Activated T-helper 17 cell treated with anti-CD3 and anti-CD28 coated beads, Interleukin-2, amount 50 U/mL, for 72 hours (primary cell): ENCODE measurements at places on chromosomes 12 and 14.

DNA sequence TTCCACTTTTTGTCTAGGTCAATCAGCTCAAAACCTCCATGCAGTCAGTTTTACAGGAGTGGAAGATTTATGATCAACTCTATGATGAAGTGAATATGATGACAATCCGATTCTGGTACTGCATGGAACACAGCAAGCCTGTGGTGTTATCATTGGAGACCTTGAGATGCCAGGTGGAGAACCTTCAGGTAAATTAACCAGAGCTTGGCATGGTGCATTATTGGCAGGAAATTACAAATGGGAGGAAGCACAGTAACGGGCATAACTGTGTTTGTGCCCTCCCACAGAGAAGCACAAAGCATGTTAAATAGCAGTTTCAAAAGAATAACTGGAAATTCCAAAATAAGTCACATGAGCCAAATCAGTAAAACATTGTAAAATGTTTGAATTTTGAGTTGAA is 135.6 kb downstream of the ESR2 start:
- ATAC-seq: no peak

DNA sequence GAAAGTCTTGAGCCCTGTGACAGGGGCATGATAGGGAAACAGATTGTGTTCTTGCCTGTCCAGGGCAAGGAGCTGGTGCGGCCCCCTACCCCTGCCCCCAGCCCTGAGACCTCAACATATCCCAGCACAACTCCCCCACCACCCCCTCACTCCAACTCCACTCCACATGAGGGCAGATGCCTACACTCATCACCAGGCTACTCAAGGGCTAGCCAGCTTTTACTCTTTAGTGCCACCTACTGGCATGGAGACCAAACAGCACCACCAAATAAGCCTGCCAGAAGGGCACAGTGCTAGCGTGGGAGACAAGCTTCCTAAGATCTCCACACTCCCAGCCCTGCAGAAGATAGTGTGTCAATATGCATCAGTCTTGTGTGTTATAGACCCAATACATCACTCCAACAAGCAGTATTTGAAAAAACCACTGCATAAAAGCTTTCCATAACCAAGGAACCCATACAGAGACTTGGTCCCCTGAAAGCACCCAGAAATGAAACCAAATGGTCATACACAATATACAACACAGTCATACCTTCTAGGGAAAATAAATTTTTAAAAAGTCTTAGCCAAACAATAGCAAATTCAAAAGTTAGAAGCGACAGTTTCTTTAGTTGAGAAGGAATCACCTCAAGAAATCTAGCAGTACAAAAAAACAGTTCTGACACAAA is 154.4 kb downstream of the KCNK10 start:
- peak; percentile 83 for ATAC-seq

DNA sequence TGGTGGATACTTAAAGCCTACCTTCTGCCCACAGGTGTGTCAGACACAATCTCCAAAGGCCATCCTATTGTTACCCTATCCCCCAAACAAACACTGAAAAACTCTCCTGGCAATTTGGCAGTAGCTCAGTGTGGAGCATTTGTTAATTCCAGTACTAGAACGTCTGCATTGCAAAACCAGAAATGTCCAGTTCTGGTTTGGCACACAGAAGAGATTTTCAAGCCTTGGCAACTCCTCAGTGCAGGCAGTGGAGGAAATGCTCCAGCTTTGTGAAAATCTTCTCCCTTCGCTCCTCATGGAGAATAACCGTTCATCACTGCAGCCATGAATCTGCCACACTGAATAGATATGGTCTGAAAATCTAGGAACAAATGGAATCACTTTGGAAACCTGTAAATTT is 5.3 kb upstream of the SOCS2 start:
- ATAC-seq: no peak

GRCh38 chr12:124422570-124423523 is 128.0 kb downstream of the RFLNA start:
- ATAC-seq: no peak

DNA sequence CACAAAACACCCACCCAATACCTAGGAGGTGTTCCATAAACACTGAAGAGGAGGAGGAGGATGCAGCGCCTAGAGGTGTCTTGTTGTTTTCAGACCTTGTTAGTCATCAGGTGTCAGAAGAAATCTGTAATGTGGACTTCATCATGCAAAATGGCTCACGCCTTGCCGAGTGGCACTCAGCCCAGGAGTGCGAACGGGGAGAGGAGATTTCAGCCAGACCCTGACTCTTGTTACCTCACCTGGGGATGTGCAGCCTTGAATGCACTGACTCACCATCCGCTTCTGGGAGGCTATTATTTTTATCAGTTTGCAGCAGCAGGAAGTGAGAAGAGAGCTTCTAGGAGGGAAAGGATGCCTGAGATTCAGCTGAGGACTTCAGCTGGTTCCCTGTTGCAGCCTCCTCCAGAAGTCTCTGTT is 48.2 kb upstream of the PLXNC1 start:
- peak; percentile 25 for ATAC-seq

GRCh38 chr14:97641827-97642226 is 844.6 kb downstream of the VRK1 start:
- ATAC-seq: peak; percentile 32

- ATAC-seq: no peak
Measured at GRCh38 chr12:110849748-110850403, 3.1 kb downstream of the CCDC63 start.

DNA sequence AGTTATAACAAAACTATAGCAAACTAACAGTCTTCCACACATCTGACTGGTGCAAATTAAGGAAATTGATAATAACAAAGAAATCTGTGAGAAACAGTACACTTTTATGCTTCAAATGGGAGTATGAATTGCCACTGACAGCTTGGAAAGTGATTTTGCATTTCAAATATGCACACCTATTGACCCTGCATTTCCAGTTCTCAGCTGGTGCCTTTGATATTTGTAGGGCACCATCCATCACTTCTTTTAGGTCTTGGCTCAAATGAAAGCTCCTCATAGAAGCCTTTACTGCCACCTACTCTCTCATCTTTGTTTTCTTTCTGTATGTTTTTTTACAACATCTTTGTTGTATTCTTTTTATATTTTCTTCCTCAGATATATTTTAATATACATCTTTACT is 125.1 kb downstream of the ST8SIA1 start:
- ATAC-seq: no peak

GRCh38 chr12:76332606-76333005 is 15.6 kb downstream of the BBS10 start:
- no peak for ATAC-seq

GRCh38 chr14:28584951-28585350 is 181.6 kb upstream of the FOXG1 start:
- ATAC-seq: no peak

DNA sequence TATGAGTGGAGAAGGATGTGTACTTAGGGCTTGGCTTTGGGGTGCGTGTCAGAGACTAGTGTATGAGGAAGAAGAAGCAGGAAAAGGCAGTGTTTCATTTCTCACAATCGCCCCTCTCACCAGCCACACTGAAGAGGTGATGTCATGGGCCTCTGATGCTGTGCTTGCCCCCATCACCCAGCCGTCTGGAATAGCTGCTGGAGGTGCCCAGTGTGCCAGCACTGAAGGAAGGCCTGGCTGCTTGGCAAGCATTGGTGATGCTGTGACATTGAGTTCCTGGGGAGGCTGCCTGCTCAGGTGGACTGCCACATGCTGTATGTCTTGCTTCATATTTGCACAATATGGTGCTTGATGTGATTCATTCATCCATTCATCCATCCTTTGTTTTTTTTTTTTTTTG is 56.2 kb downstream of the CRADD start:
- peak; percentile 60 for ATAC-seq

DNA sequence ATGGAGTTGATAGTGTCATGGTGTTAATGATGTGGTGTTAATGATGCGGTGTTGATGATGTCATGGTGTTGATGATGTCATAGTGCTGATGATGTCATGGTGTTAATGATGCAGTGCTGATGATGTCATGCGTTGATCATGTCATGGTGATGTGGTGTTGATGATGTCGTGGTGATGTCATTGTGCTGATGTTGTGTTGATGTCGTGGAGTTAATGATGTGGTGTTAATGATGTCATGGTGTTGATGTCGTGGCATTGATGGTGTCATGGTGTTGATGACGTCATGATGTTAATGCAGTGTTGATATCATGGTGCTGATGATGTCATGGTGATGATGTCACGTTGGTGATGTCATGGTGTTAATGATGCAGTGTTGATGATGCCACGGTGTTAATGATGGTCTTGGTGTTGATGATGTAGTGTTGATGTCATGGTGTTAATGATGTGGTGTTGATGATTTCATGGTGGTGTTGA is 49.1 kb upstream of the RIMBP2 start:
- no peak for ATAC-seq

DNA sequence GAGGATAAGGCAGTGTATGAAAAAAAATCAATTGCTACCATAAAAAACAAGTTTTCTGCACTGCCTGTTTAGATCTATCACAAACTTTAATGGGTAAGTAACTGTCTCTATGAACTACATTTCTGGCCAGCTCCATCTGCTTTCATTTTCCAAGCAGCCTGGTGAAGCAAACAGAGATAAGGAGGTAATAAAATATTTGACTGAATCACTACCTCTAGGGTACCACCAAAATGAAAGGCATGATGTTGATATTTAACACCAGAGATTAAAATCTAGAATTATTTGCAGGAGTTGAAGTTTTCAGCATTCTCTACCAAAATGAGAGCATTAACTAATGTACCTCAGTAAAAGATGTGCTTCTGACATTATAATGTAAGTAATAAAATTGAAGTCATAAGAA is 863.5 kb upstream of the MGAT4C start:
- no peak for ATAC-seq

DNA sequence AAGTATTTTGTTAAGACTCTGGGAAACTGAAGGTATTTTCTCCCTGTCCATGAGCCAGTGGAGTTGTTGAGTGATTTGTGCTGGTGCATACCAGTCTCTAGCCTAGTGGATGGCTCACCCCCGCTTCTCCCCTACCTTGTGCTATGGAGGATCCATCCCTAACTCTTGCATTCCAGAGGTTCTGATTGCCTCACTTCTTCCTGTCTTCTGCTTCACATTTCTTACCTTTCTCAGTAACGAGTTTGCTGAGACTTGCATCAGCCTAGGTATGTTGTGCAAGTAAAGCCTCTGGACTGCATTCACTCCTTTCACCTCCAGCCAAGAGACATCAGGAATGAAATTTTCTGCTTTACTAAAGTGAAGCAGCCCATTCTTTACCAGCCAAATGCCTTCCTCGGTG is 391.6 kb downstream of the ZFP36L1 start:
- ATAC-seq: no peak

DNA sequence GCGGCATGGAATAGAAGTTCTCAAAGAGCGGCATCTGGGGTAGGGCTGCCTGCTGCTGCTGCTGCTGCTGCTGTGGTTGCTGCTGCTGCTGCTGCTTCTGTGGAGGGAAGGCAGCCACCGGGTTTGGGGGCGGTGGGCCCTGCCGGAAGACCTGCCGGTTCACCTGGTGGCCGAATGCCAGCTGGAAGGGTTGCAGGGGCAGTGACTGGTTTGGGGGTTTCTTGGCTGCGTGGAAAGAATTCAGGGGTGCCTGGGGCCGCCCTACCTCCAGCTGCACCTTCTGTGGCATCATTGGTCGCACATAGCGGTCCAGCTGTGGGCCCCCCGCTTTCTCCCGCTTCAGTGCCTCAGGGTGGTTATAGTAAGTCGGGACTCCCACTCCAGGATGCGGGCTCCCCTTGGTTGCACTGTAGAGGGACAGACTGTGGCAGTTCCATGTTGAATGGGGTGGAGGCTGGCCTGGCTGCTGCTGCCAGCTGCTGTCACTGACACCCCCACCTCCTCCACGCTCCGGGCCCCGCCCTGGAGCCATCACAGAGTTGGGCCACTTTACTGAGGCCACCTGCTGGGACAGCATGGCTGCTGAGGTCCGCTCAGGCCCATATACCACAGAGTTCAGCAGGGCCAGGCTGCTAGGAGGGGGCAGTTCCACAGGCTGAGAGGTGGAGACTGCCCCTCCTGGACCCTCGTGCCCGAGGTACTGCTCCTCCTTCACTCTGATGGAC is 25.2 kb upstream of the PNMA1 start:
- no peak for ATAC-seq

DNA sequence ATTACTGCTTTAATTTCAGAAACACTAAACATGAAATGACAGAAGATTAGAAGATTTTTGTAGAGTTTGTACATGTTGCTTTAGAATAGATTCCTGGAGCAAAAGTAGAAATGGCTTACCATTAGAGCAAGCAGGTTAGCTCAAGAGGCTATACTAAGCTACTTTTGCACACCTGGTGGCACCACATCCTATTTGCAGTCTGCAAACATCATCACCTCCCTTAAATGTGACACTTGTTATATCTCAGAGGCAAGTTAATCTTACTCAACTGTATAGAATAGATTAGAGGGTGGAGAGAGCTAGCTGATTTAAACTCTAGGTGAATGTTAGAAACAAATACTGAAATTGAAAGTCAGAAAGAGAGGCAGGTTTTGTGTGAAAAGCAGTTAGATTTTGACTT is 30.7 kb upstream of the OR4E1 start:
- peak; percentile 48 for ATAC-seq

- no peak for ATAC-seq
Measured at GRCh38 chr14:96352708-96353107, 10.4 kb downstream of the ATG2B start.

DNA sequence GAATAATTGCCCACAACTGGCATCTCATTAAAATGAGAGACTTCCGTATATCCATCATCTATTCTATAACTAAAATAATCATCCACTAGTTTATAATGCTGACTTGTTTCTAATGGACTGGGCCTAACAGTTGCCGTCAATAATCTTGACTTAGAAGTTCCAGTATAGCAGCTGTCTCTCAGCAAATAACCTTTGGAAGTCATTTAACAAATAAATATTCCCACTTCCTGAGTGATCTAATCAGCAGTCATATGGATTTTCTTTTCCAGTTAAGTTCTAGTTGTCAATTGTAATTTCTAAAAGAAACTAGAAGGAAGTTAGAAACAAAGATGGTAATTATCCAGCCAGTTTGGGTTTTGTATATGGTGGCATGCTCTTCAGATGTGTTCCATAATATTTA is 177.8 kb downstream of the GXYLT1 start:
- no peak for ATAC-seq

GRCh38 chr14:90281261-90281660 is 24.9 kb downstream of the PSMC1 start:
- peak; percentile 52 for ATAC-seq

DNA sequence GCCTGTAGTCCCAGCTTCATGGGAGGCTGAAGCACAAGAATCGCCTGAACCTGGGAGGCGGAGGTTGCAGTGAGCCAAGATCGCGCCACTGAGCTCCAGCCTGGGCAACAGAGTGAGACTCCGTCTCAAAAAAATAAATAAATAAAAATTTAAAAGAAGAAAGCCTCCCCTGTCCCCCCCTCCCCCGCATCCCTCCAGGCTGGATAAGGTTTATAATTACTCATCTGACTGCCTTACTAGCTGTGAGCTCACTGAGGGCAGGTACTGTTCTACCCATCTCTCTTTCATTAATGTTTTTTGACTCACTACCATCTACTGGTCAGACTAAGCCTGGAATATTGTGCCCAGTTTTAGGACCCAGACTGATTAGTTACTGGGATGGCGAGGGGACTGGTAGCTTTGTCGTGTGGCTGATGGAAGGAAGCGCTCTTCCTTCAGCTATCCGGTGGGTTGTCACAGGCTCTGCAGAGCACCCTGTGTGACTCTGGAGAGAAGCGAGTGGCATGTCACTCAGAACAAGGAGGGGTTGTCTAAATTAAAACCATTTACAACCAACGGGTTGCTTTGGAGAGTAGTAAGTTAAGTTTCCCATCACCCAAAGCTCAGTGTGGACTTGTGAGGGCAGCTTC is 16.9 kb downstream of the EVL start:
- peak; percentile 69 for ATAC-seq
